ENCODE measurements at places on chromosomes 5 and 9. TPM values are rescaled to one million over a fixed set of nuclear protein-coding genes. Genes with fewer than 3 reads are reported as not detected.

Gene CAVIN4
- 1.1 TPM for total RNA-seq

Gene AP3B1
- 61.1 TPM for total RNA-seq

Gene PCDHGA6
- 6.5 TPM for total RNA-seq

Gene RPS23
- 1,179 TPM for total RNA-seq

Gene SPATA31D4
- not detected for total RNA-seq

Gene LHX3
- total RNA-seq, result not detected

Gene RGP1
- 21.6 TPM for total RNA-seq

Gene NUTM2F
- not detected for total RNA-seq

Gene TAL2
- total RNA-seq, result not detected

Gene CDC20B
- total RNA-seq, result under 0.01 TPM

Gene STPG3
- not detected for total RNA-seq

Gene OR1Q1
- total RNA-seq, result 0.36 TPM

Gene CAMK2A
- 0.65 TPM for total RNA-seq

Gene PRR16
- total RNA-seq, result 42.9 TPM

Gene GRXCR2
- total RNA-seq, result not detected

Gene SURF4
- 466 TPM for total RNA-seq

Gene ANKS6
- 23.4 TPM for total RNA-seq

Gene PITX1
- 0.81 TPM for total RNA-seq

Gene PAPPA
- 165 TPM for total RNA-seq

Data from hair follicle dermal papilla cell (primary cell).